ENCODE measurements at places on chromosomes 4 and X.
A peak's percentile ranks its signal among the peaks of the same experiment; 100 is the strongest.

- DNase-seq: no peak
These were observed 245.4 kb downstream of the HNRNPD start for GRCh38 chr4:82128355-82128754.

DNA sequence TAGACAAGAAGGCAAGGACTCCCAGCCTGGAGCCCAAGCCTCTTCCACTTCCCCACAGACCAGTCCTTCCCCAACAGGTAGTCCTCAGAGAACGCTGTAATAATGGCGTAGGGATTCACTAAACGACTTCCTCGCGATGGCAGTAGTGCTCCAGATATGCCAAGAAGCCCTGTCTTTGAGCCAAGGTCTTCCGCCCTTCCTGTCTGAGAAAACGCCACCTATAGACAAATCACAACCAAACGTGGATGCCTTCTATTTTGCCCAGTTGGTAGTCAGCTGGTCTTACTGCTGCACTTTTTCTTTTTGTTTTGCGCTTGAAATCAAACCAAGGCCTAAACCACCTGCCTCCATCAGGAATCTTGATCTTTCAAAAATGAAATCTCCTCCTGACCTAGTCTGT lies 203.3 kb downstream of the OR13H1 start:
- DNase-seq: no peak

DNA sequence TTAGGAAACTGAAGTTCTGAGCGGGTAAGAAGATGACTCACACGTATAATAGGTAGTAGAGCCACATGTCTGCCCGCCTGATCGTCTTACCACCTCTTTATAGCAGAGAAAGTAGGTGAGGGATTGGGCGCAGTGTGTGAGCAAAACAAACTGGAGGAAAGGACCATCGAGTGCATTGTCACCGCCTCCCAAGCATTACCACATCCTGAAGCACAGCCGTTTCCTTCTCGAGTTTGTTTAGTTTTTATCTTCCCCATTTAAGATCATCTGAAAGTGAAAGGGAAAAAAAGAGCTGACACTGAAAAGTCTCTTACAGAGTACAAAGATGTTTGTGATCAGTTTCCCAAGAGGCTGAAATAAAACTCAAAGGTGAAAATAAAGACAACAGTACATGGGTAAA lies 14.8 kb downstream of the PDK3 start:
- DNase-seq: peak; percentile 51

DNA sequence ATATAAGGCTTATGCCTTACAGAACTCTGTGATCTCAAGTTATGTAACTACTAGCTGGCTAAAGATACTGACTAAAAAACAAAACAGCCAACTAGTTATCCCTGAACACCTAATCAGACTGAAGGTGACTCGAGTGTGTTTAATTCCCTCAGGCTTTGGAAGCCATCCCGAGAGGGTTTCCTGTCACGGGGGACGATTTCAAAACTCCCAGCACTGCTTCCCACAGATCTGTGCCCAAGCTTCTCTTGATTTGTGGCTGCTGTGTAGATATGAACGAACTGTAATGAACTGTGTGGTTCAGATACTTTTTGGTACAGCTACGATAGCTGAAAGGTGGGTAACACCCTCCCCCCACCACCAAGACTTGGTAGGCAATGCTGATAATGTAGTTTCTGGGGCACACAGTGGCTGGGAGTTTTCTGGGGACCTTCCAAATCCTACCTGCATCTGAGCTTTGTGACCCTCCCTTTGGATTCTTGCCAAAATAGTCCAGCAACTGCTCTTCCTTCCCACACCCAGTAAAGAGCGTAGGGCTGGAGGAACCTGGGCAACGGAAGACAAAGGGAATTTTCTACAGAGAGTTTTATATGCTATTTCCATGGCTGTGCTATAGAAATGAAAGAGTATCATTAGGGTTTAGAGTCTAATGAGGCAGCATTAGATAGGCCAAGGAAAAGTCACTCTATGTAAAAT lies 148.8 kb downstream of the MGST2 start:
- DNase-seq: no peak

- no peak for DNase-seq
These were observed 200.5 kb upstream of the ANK2 start for GRCh38 chr4:112848911-112849310.

- DNase-seq: no peak
These were observed 200.8 kb downstream of the CEP135 start for GRCh38 chr4:56149591-56149990.

DNA sequence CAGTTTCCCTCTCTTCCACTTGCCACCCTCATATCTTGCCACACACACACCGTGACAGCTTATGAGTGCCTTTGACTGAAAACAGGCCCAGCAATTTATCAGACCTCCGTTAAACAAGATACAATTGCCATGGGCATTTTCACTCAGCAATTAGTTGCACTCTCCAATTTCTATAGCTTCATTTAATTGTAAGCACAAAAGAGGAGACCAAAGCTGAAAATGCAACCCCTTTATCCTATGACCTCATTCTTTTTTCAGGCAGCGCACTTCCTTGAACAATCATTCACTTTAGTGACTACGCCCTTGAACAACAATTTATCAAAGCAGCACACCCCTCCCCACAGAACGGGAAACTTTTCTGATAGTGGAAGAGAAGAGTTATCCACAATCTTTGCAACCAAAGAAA lies 4.1 kb downstream of the POF1B start:
- DNase-seq: no peak

GRCh38 chr4:186701273-186701672 lies 22.4 kb downstream of the FAT1 start:
- no peak for DNase-seq
